ENCODE measurements at places on chromosomes 1 and 21.

GRCh38 chr1:27551170-27551952 lies 52.6 kb downstream of the AHDC1 start:
- no peak for DNase-seq

GRCh38 chr1:219188331-219188803 lies 14.7 kb downstream of the LYPLAL1 start:
- DNase-seq, result no peak

GRCh38 chr1:203512517-203512847 lies 18.5 kb downstream of the OPTC start:
- no peak for DNase-seq

- DNase-seq, result no peak
Measured at GRCh38 chr1:116569776-116570357, 959 bp downstream of the CD58 start.

DNA sequence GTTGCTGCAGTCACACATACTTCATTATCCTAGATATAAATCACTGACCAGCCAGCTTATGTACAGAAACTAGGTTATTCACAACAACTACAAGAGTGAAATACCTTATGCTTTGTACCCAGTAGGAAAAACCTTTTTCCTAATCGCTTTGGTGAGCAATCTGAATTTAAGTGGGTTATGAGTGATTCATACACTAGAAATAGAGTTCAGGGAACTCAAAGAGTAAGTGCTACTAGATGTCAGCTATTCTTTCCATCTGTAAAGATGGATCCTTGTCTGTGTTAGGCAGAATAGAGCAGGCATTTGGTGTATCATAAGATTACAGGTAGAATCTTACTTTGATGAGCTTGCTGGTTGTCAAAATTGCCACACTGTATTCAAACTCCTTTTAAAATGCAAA lies 101.9 kb downstream of the ZNF644 start:
- DNase-seq, result no peak

DNA sequence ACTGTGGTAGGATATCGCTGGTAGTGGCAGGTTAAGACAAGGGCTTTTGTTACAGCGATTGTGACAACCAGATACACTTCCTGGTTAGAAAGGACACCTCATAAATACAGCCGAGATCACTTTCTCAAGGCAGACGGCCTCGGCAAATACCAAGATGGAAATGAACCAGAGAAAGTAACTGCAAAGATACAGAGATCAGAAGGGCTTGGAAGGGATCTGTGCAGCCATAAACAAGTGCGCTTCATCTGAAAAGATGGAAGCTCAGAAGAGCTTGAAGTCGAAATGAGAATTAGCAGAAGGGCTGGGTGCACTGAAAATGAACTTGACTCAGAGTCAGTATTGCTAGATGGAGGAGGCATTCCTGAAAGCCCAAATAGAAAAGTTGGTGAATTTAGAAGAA lies 7.1 kb downstream of the DHRS3 start:
- DNase-seq, result no peak

Measured in activated naive CD4-positive, alpha-beta T cell (primary cell).